ENCODE measurements at places on chromosomes 6 and 20.
A peak's percentile ranks its signal among the peaks of the same experiment; 100 is the strongest.

- no peak for DNase-seq
Measured at GRCh38 chr6:19538096-19538495, 299.1 kb upstream of the ID4 start.

- no peak for DNase-seq
Measured at GRCh38 chr20:24149175-24149574, 160.6 kb upstream of the GGTLC1 start.

DNA sequence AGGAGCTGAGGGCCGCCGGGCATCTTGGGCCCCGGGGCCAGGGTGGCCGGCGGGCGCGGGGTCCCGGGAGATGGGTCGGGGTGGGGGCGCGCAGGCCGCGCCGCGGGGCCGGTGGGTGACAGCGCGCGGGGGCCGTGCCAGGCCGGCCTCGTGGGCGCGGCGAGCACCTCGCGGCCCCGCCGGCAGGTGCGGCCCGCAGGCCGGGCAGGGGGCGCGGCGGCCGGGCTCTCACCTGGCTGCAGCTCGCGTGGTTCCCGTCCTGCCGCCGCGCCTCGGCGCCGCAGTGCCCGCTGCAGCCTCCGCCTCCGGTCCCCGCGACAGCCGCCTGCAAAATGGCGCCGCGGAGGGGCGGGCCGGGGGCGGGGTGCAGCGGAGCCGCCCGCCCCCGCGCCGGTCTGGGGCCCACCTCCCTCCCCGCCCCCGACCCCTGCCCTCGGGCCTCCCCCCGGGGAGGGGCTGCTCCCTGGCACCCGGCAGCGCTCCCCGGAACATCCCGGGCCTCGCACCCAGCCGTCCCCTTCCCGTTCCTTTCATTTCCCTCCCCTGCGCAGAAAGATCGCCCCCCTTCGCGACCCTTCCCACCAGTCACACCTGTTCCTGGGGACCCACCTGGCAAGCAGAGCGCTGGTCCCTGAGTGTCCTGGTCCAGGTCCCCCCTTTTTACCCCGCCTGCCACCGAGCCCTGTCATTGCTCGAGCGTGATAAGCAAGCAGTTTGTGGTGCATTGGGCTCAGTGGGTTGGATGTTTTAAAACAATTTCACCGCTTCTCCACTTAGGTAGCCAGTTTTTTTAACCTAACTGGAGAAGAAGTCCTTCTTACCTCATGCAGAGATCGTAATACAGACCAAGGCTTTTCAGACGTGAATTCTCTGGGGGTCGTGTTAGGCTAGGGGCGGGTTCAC, at the start of gene SLC23A2:
SLC23A2 (minus strand) TSS at position 337 of the 903 bp plus-strand sequence. CDS start 68,948 bp downstream, outside the sequence.
- no peak for DNase-seq

- no peak for DNase-seq
Measured at GRCh38 chr20:17698384-17698783, 1.4 kb upstream of the BANF2 start.

- no peak for DNase-seq
Measured at GRCh38 chr20:32028647-32029372, 18.6 kb downstream of the CCM2L start.

DNA sequence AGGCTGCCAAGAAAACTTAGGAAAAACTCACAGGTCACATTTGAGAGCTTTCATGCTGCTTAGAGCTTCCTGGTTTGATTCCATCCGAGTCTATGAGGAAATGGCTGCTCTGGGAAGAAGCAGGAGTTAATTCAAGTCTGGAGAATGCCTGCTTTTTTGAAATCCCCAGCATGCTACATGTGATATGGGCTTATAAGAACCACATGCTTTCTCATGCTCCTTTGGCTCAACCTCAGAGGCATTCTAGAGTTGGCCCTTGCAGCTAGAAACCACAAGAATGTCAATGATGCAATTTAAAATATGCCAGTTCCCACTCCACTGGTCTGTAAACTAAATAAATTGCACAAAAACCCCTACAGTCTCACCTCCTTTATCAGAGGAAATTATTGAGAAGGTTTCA, 142.9 kb upstream of the OLIG3 start:
- peak; percentile 9 for DNase-seq

GRCh38 chr6:128208851-128209580, 308.2 kb upstream of the THEMIS start:
- DNase-seq, result no peak

DNA sequence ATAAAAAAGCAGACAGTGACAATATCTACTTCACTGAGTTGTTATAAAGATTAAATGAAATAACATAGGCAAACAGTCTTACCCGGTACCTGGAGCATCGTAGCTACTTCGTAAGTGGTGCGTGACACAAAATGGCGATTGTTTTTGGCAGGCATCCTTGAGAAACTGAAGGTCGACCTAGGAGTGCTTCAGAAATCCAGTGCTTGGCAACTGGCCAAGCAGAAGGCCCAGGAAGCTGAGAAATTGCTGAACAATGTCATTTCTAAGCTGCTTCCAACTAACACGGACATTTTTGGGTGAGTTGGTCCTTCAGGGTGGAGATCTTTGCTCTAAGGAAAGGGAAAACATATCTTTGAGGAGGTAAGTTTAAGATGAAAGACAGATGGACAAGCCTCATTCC, 4.8 kb downstream of the BPIFA2 start:
- DNase-seq, result no peak

GRCh38 chr6:2738373-2738979, 12.2 kb downstream of the MYLK4 start:
- DNase-seq, result no peak

DNA sequence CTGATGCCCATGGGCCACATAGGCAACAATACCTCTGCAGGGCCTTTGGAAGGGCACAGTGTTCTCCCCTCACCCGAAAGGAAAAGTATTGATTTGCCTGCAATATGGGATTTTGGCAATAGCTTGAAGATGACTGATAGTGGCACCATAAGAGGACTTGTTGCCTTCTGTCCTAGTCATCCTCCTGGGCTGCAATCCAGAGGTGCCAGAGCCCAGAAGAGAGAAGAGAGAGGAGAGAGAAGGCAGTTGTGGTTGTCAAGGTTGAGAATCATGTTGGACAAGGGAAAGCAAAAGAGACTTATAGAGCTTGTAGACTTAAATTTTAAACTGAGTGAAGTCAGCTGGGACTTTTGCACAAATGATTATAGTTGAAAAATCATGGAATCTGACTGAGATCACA, 14.6 kb downstream of the HDGFL1 start:
- DNase-seq, result no peak

GRCh38 chr6:129189266-129189665, 306.3 kb downstream of the LAMA2 start:
- no peak for DNase-seq

GRCh38 chr6:24439858-24440539, 37.3 kb downstream of the MRS2 start:
- DNase-seq, result no peak

- no peak for DNase-seq
Measured at GRCh38 chr6:83071707-83072106, 4.2 kb downstream of the DOP1A start.

- no peak for DNase-seq
Measured at GRCh38 chr6:155223646-155224451, 40.0 kb upstream of the CLDN20 start.

GRCh38 chr6:72552938-72553337, 68.9 kb upstream of the KCNQ5 start:
- no peak for DNase-seq

DNA sequence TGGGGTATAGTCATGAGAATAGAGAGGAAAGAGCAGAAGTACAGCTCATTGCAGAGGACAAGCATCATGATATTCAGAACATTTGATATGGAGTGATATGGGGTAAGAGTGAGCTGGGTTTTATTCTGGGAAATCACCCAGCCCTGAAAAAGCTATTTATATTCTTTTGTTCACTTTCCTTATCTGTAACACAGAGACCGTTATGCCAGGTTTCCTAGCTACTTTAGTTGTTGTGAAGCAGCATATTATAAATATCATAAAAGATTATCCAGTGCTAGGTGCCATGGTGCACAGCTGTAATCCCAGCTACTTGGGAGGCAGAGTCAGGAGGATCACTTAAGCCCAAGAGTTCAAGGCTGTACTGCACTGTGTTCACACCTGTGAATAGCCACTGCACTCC, 9.8 kb upstream of the DEFB129 start:
- no peak for DNase-seq

DNA sequence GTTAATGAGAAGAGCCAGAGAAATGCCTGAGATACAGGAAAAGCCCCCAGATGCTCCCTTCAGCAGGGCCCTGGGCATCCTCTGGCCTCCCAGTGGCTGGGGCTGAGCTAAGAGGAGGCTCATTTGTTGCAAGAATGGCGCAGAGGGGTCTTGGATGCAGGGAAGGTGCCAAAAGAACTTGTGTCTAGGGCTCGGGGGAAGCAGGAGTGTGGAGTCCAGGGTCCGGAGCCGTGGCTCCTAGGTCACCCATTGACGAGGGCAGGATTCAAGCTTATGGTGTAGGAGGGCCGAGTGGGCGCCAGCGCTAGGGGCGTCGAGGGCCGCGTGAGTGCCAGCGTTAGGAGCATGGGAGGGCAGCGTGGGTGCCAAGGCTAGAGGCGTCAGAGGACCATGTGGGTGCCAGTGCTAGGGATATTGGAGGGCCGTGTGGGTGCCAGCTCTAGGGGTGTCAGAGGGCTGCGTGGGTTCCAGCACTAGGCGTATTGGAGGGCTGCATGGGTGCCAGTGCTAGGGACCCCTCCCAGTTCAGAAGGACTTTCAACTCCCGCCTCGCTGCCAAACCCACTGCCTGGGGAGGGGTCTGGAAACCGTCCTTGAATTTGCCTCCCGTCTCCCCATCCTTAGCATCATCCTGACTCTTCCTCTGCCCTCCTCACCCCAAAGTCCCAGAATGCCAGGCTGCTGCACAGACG, 250.5 kb upstream of the AFDN start:
- DNase-seq, result no peak

- DNase-seq, result no peak
Measured at GRCh38 chr6:156778454-156779205, 1.5 kb downstream of the ARID1B start.

DNA sequence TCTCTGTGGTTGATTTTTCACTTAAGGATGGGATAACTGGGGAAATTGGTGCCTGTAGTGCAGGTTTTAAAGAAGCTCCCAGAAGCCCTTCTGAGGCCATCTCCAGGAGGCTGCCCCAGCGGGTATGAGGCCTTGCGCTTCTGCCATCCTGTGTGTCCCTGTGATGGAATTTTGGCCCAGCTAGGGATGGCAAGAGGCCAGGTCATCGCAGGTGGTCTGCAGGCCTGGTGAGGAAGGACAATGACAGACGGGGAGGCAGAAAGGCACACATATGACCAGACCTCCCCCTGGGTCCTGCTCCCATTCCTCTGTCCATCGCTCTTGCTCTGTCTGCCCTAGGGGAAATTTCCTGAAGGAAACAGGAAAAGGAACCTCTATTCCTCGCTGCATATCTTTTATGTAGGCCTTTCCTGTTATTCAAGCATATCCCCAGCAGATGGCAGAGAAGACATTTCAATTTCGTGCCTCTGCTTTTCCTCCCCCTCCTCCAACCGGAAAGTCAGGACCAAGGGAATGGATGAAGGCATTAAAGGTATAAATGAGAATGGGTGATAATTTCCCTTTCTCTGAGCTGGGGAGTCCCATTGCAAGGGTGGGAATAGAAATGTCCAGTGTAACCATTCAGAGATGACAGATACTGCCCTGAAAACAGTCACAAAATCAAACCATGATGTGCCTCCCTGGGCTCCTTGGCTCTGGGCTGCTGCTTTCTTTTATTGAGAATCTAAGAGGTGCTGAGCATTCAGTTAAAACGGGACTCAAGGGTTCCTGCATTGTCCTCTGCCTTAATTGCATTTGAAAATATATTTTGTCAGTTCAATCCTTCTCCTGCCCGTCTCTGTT, 17.6 kb upstream of the HLA-F start:
- no peak for DNase-seq

DNA sequence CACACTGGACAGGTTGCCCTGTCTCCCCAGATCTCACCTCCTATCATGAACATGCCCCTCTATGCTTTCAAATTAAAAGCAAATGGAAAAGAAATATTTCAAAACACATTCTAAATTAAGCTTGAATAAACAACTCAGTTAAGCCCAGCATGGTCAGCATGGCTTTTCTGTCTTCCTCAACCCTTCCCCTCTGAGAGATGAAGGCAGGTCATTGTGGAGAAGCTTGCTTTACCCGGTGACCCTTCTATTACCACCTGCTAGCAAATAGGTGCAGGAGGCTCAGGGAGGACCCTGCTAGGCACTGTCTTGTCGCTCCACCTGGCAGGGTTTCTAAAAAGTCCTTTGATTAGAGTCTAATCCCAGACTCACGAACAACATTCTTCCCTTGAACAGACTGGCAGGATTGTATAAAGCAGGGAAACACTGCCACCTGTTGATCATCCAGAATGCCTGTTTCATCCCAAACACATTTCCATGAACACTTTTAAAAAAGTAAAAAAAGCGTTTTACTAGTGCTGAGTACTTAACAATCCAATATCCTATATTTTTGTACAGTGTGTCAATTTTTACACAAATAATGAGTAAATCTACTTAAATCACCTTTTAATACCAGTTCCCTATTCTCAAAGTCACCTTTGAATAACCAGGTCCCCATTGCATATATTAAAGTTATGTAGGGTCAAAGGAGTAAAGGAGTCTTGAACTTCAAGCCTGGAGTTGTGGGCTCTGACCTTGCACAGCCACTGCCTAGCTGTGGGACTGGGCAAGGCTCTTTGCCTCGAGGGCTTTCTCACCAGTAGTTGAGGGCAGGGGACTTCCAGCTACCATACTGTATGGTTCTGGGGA, 75.5 kb downstream of the GPR6 start:
- peak; percentile 9 for DNase-seq

DNA sequence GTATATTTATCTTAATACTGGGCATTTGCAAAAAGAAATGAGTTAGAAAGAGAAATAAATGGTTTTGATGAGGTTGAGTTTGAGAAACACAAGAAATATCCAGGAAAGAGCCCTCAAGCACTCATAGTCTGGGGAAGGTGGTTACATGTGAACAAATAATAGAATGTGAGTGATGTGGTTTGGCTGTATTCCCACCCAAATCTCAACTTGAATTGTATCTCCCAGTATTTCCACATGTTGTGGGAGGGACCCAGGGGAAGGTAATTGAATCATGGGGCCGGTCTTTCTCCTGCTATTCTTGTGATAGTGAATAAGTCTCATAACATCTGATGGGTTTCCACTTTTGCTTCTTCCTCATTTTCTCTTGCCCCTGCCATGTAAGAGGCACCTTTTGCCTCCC, 334.1 kb downstream of the COL12A1 start:
- DNase-seq, result peak; percentile 16

GRCh38 chr6:51654647-51655046, 432.8 kb downstream of the PKHD1 start:
- DNase-seq, result no peak

- no peak for DNase-seq
Measured at GRCh38 chr6:116371120-116371917, 572 bp downstream of the DSE start.

DNA sequence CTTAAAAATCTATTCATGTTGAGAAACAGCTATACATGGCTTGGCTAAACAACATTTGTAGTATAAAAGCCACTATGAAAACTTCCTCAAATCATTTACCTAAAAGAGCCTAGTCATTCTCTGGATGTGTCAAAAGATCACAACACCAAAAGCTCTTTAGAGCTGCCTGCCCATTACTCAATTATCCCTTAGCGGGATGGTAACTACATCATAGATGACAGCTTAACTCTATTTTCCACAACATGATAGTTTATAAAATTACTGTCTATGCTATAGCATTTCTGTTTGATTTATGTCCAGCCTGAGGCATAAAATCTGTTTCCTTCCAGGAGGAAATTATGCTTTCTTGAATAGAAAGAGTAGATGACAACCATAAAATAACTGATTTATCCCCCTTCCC, 777.6 kb upstream of the HS3ST5 start:
- no peak for DNase-seq

GRCh38 chr20:5550733-5551529, 199.3 kb upstream of the SHLD1 start:
- DNase-seq, result no peak

- no peak for DNase-seq
Measured at GRCh38 chr6:141594874-141595273, 537.9 kb upstream of the GJE1 start.

All from NCI-H1048 (cell line).